ENCODE measurements at places on chromosomes 5 and 9.

- DNase-seq = no peak
Measured at GRCh38 chr5:21686706-21687105, 1166.4 kb downstream of the CDH12 start.

DNA sequence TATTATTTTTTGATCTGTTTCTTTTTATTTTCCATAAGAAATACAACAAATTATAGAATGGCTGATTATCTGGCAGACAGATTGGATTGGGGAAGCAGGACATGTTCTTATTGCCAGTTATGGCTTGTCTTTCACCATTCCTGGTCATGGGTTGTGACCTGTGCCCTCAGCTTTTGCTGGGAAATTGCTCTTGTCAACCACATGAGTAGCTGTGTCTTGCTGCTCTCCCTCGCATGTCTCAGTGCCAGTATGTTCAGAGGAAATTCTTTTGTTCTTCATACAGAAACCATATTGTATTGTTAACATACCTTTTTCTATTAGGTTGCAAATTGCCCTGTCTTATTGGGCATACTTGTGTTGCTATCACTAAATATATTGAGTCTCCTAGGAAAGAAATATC lies 344.1 kb downstream of the OSTF1 start:
- no peak for DNase-seq

- no peak for DNase-seq
Measured at GRCh38 chr9:81108821-81109220, 580.5 kb downstream of the TLE1 start.

DNA sequence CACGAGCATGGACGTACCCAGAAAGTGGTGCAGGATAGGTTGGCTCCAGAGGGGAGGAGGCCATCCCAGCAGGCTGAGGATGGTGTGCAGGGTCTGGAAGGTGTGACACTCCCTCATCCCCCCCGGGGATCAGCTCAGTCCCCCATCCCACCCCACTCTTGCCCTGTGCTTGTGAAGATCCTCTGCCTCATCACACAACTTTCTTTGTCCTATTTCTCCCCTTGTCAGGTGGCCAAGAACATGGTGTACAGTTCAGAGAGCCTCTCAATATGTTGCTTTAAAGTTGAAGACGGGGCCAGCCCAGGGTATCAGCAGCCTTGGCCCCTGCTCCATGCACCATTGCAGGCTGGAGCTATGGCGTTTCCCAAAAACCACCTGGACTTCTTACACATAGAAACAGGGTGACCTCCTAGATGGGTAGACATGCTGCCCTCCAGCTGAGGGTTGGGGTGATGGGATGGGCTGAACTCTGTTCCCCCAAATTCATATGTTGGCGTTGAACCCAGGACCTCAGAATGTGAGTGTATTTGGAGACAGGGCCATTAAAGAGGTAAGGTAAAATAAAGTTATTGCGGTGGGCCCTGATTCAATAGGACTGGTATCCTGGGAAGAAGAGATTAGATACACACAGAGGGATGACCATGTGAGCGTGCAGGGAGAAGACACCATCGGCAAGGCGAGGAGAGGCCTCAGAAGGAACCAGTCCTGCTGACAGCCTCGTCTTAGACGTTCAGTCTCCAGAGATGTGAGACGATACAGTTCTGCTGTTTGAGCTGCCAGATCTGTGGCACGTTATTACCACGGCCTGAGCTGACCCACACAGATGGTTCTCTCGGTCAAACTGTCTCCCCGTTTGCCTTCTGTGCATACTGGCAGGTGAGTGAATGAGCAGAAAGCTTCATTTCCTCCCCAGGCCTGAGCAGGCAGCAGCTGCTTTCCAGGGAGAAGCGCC lies 272.5 kb downstream of the GADD45G start:
- no peak for DNase-seq

DNA sequence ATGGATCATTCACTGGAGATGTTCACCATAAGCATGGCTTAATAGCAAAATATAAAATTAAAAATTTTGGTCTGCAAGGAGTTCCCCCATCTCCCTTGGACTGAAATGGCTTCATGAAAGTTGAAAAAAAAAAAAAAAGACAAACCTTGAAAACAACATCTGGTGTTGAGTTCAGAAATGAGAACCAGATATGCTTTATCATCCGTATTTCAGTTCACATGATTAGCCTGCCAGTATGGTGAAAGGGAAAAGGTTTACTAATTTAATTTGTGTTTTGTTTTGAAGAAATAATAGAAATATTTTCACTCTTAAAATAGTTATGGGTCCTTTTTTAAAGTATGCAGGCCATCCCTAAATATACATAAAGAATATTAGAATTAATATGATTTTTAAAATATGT lies 67.8 kb downstream of the TMEM167A start:
- DNase-seq = no peak
